ENCODE measurements at places on chromosomes 13 and 19.

DNA sequence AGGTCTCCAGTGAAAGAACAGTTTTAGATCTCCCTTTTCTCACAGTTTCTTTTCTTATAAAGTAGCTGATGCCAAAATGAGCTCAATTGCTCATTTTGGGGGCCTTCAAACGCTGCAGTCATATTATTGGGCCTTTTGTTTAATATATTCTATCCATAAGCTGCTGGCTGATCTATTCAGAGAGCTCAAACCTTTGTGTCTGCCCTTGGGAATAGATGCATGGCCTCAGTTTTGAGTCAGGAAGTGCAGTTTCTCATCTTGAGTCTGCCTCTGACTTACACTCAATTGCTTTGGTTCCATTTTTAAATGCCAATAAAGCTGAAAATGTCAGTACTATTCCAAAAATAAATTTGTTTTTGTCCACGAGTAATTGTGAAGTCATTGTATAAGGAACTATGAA lies 468.9 kb downstream of the KLF12 start:
- DNase-seq = no peak

- no peak for DNase-seq
Observed at GRCh38 chr19:13610039-13610691, 103.9 kb upstream of the CACNA1A start.

GRCh38 chr13:77476456-77476855 lies 59.0 kb upstream of the SCEL start:
- no peak for DNase-seq

DNA sequence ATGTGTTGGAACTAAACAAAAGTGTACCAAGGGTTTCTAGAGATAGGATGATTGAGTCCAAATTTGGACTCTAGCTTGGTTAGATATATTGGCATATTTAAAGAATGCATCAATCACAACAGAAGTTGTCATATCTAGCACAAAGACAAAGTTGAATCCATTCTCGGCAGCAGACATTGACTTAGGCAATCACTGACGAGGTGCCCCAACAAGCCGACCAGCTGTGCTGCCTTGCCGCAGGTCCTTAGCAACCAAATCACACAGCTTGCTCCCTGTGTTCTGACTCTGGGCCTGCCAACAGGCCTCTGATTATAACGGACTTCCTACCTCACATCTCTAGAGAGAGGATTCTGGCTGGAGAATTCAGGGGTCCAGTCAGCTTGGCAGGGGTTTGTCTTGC lies 208.7 kb downstream of the MTUS2 start:
- no peak for DNase-seq

DNA sequence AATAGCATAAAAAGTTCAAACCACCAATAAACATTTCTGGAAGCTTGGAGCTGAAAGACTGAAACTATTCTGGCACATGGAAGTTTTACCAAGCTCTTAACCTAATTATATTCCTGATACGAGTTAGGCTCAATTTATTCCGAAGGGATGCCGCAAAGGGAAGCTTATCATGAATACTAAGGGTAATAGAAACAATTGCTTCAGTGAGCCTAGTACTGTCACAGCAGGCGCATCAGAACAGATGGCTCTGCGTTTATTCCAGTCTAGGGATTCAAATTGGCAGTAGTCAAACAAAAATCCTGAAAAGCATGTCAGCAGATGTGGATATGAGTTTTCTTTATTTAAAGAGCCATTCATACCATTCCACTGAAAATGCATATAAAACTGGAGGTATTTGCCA lies 779.5 kb downstream of the GPC5 start:
- DNase-seq = no peak

- no peak for DNase-seq
Observed at GRCh38 chr19:46133101-46133627, 8.7 kb upstream of the IGFL3 start.

GRCh38 chr13:74755065-74755464 lies 620.9 kb upstream of the KLF12 start:
- no peak for DNase-seq

DNA sequence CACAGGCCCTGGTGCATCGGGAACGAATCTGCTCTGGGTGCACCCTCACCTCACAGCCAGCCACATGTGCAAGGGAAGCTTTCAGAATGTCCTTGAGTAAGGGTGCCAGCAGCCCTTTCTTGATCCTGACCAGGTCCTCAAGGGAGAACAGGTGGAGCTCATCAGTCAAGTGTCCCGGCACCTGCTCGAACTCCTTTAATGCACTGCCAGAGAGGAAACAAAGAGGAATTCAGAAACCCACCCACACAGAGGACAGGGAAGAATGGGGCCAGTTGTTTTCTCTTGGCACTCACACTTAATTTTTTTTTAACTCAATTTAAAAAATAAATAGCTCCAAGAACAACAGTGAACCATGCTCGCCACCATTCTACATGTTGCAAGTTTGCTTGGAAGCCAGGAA lies 41.7 kb downstream of the RUBCNL start:
- DNase-seq = no peak

DNA sequence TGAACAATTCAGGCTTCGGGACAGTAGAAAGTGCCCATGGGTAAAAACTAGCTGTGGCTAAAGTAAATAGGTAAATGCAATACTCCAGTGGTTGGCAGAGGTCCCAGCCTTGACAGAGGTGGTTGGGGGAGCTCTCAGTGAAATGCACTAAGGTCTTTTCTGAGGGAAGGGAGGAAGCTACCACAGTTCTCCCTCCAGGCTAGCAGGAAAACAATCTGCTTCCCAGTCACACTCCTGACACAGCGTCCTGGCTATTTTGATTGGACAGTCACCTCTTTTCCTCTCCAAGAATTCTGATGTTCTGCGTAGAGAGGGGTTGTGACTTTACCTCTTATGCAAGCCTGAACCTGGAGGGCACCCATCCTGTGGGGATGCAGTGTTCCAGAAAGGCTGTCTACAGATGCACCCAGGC lies 128.7 kb downstream of the CYSLTR2 start:
- no peak for DNase-seq

DNA sequence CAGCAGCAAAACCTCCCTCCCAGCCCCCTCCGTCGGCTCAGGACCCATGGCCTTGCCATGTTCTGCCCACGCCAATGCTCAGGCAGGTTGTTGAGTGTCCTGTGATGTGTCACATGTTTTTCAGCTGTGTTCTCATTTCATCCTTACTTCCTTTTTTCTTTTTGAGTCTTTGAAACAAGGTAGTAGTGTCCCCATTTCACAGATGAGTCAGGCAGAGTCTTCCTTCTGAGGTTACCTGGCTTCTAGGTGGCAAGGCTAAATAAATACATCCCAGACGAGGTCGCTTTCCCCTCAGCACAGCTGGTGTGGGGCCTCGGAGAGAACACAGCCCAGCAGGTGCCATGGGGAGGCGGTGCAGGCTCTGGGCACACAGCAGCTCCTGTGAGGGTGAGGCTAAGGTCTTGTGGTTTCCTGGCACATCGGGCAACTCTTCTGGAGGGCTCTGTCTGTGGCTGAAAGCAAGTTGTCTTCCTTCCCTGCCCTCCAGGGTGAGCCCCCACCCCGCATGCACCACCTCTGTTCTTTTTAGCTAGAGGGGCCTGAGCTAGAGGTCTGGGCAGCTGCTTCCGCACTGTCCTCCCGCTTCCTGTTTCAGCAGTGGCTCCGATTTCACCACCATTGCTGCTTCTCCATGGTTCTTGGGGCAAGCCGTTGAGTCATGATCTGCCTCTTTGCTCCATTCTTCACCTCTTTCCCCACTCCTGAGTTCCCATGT lies 15.1 kb downstream of the PRAM1 start:
- DNase-seq = no peak

DNA sequence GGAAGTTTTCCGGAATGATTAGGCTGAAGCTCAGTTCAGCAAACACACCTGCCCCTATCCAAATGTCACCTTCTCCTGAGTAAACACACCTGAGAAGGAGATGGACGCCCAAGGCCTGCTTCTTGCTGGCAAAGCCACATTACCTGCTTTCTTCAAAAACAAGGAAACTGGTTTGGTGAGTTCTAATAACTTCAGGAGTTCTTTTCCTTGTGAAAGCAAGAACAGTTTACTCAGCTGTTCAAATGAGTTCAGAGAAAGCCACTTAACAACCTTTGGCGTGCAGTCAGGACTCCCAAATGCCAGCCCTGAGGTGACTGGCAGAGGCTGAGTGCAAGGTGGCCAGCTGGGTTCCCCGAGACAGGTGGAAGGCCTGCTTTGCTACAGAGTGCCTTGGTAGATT lies 160.5 kb downstream of the STK24 start:
- no peak for DNase-seq

DNA sequence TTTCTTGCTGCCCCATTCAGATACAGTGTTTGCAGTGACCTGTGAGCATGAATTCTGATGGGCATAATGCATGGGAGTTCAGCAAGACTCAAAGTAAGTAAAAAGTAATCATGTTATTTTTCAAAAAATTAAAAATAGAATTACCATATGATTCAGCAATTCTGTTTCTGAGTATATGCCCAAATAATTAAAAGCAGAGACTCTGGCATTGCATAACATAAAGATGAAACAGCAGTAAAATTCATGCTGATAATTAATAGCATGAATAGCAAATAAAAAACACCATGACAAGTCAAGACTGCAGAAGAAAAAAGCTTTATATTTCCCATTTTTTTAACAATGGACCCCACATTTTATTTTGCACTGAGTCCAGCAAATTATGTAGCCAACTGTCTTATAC lies 21.3 kb downstream of the RNF6 start:
- DNase-seq = no peak

GRCh38 chr13:110496281-110496680 lies 65.2 kb downstream of the RAB20 start:
- DNase-seq = no peak

DNA sequence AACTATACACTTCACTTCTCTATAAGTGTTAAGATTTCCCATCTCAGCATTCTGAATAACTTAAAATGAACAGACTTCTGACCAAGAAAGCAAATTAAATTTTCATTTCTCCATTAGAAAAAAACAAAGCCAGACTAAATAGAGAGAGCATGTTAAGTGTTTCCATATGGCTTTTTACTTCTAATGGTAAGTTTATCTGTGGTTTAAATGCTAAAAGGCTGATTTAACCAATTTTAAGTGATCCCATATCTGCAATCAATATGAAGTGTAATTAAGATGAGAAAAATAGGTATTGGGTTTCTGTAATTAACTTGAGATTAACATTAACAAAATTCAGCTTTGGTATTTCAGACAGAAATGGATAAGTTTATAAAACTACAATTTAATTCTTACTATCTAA lies 107.8 kb downstream of the ELF1 start:
- no peak for DNase-seq

DNA sequence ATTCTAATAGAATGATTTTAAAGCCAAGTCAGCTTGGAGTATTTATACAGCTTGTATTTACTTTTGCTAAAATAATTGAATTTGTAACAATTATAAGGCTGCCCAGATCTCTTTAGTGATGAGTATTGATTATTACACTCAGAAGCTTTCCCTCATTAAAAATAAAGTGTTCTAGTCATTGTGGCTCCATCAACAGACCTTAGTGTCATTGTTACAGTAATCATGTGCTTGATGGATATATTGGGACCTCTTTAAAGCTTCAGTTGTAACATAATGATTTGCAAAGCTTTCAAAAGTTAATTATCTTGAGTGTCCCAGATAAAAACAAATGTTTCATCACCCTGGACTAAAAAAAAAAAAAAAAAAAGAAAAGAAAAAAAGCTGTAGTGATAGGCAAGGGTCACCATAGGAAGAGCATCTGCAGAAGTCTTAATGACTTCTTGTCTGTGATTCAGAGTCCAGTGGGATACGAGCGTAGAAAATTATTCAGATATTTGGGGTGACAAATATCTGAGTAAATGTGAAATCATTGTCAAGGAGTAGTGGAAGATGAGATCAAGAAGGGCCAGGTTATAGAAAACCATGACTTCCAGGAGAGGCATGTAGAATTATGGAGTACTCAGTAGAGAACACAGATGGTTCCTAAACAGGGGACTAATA lies 369.6 kb downstream of the DCT start:
- no peak for DNase-seq

DNA sequence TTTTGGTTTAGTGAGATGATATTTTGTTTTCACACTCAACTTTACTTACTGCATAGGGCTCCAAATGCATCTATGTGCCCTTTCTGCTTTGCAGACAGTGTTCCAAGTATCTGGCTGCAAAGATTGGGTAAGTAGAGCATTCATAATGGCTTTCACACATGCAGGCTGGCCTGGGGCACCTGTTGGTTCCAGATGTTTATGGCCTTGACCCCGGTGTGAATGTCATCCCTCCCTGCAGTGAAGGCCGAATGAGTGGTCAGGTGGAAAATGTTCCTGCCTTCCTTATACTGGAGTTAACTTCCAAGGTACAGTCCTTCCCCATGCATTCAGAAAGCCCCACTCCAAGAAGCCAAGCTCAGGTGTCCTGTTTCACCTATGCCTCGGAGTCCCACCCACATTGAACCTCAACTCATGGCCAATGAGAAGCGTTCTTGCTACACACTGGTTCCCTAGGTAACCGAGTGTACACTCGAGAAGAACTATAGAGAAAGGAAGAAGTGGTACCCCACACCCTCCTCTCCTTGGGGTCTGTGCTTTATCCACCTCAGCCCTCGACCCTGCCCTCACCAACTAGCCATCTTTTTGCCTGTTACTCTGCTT lies 23.0 kb upstream of the ZNF536 start:
- no peak for DNase-seq

DNA sequence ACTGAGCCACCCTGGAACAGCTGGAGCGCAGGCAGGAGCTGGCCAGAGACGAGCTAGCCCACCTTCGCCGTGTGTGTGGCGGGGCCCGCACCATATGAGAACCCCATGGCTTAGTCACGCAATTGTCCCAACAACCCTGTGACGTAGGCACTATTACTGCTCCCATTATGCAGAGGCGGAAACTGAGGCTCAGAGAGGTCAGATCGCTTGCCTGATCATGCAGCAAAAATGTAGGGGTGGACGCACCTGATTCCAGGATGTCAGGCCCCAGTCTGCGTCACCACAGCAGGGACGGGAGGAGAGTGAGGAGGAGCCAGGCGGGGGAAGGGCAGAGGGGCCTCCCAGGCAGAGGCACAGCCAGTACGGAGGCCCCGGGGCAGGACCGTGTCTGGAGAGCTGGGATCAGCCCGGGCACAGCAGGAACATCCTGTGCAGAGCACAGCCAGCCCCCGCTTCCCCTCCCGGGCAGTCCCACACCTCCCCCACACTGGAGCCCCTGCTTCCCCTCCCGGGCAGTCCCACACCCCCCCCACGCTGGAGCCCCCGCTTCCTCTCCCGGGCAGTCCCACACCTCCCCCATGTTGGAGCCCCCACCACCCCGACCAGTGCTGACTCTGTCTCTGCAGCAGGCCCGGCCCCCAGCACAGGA lies 16.7 kb downstream of the PIP5K1C start:
- no peak for DNase-seq

- DNase-seq = no peak
Observed at GRCh38 chr19:35011737-35012682, 11.9 kb downstream of the GRAMD1A start.

GRCh38 chr19:6660930-6661329 lies 9.0 kb downstream of the TNFSF14 start:
- no peak for DNase-seq

- DNase-seq = no peak
Observed at GRCh38 chr13:107450931-107451330, 764.4 kb downstream of the LIG4 start.

All from hematopoietic multipotent progenitor cell treated with erythropoietin and hydrocortisone succinate and interleukin-3 and kit ligand, for 15 days (in vitro differentiated cells).